Fibroblast of the aortic adventitia (primary cell): ENCODE measurements at places on chromosomes 5 and 9. TPM values are rescaled to one million over a fixed set of nuclear protein-coding genes. Genes with fewer than 3 reads are reported as not detected.

DNA sequence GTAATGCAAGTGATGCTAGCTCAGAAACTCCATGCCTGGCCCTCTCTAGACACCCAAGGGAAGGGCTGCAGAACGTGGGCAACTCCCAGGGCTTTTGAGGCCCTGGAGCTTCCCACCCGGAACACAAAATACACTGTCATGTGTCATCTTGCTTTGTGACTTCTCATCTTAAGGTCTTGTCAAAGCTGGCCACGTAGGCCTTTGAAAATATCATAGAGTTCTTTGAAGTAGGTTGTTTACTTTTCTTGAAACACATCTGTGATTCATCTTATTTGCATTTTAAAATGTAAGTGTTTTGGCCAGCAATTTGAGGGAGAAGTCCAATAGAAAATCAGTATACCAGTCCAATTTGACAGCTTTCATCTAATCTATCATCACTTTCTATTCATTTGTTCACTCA, 40.2 kb upstream of the PALM2AKAP2 start:
- no peak for DNase-seq

SLC36A3 gene
- not detected in 2 replicates for total RNA-seq

IL5 gene
- not detected in 2 replicates for total RNA-seq

DNA sequence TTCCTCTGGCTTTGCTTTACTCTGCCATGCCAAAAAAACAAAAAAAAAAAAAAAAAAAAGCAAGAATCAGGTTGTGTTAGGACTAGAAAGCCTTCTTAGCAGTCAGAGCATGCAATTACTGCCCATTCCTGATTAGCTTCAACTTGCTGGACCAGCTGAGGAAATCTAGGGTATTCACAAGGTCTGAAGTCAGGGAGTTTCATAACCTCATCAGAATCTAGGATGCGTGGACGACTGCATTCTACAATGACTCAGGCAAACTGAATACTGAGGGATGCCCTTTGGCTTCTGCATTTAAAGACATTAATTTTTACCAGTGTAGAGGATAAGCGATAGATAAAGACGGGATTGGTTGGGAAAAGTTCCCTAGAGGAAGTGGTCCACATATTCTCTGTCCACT, 39.2 kb upstream of the SHOC1 start:
- DNase-seq = peak; percentile 57

DNA sequence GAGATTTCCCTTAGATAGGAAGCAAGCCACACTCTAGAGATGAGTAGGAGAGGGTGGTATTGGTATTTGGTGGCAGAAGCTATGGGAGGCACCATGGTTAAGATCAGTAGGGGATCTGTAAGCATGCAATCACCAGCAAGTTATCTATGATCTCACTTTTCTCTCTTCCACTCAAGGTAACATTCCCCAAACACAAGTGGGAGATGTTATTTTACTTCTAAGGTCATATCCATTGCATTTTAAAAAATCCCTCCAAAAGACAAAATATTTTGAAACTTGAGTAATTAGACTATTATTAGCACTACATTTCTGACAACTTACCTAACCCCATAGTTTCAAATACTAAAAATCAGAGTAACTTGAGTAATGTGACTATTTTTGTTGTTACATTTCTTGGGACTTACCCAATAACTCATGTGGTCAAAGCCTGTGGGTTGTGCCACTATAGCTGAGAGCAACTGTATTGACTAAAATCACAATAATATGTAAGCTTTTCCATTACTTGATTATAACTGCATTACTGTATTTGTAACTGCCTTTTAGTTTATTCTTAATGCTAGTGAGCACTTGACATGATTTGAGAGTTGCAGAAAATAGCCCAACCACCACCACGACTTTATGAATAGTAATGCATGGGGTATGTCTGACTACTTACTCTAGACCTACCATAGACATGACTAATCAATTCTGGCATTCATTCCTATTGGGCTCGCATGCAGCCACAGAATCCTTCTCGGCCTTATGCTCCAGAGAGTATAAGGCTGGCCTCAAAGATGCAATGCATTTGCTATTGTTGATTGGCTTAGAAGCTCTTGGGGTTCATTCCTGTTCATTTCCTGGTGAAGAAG, 264.7 kb downstream of the TRIM32 start:
- peak; percentile 69 for DNase-seq

AQP7 gene
- 0.09 TPM in 1 of 2 replicates, not detected in the other for total RNA-seq

- peak; percentile 12 for DNase-seq
These were observed 928 bp downstream of the HACD4 start for GRCh38 chr9:21030389-21031035.

LCP2 gene
- total RNA-seq = not detected in 2 replicates

ZNF618 gene
- total RNA-seq = 5.8 and 13.6 TPM in 2 replicates

- no peak for DNase-seq
These were observed 279.9 kb upstream of the CD180 start for GRCh38 chr5:67476531-67476930.

DNA sequence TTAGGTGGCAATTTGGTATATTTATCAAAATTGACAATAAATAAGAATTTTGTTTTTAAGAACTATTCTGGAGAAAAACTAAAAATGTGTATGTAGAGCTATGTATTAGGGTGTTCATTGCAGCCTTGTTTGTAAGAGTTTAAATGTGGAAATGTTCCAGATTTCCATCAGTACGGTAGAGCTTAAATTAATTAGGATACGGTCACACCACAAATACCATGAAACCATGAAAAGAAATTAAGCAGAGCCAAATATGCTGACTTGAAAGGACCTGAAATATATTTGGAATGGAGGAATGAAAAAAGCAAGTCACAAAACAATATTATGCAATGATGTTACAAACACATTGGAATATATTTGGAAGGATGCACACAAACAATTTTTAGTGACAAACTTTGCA, 64.6 kb downstream of the ACTBL2 start:
- no peak for DNase-seq

IQGAP2 gene
- 1.2 and 2.5 TPM in 2 replicates for total RNA-seq

DNA sequence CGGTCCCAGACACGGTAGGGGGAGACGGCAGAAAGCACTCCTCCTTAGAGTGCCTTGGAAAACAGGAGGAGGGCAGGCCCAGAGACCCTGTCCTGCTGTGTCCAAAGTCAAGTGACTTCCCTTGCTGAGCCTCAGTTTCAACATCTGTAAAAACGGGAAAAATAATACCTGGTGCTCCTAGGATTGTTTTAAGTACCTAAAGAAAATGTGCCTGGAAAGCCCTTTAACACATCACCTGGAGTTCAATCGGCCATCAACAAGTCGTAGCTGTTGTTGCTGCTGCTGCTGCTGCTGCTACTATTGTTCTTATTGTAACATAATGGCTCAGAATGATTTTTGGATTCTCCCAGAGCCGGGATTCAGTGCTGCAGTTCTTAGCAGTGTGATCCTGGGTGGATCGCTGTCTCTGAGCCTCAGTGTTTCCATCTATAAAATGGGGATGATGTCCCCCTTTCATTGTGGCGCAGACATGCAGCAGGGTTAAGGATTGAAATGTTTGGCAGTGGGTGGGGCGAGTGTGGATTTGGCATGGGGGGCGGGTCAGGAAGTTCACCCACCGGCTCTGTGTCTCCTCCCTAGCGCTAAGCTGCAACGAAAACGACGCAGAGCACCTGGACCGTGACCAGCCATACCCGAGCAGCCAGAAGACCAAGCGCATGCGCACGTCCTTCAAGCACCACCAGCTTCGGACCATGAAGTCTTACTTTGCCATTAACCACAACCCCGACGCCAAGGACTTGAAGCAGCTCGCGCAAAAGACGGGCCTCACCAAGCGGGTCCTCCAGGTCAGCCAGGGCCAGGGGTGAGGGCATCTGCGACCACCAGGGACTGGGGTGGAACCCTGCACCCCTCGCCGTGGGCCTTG, 9.2 kb downstream of the LHX2 start:
- no peak for DNase-seq

DNA sequence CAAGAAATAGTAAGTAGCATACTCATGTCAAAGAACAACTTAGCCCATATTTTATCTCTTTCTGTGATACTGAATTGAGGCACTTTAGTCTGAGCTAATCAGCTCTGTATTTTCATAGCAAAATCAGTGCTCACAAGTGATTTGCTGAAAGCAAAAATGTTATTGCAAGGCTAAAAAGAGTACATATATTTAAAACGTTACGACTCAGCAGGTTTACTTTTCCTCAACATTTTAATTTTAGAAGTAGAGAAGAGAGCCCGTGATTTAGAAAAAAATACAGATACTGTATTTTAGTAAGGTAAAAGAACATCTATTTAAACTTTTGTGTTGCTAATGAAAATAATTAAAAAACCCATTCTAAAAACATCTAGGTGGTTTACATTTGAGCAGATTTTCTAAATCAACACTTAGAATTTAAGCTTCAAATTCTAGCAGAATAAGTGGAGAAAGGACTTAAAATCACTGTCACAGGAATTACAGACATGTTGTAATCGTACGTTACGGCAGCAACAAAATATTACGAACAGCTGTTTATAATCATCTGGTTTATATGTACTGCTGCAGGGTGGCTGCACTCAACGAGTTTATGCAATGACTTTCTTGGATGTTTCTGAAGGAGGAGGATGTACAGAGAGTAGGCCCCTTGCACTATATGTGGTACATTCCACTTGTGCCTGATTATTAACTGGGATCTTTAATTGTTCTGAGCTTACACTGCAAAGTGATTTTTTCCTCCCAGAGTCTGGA, 20.1 kb downstream of the SREK1 start:
- no peak for DNase-seq

NPR3 gene
- total RNA-seq = 2.8 and 23.7 TPM in 2 replicates

FNBP1 gene
- total RNA-seq = 44.4 and 57.9 TPM in 2 replicates

GRCh38 chr5:116361171-116361967, 213.3 kb downstream of the SEMA6A start:
- DNase-seq = no peak

DNA sequence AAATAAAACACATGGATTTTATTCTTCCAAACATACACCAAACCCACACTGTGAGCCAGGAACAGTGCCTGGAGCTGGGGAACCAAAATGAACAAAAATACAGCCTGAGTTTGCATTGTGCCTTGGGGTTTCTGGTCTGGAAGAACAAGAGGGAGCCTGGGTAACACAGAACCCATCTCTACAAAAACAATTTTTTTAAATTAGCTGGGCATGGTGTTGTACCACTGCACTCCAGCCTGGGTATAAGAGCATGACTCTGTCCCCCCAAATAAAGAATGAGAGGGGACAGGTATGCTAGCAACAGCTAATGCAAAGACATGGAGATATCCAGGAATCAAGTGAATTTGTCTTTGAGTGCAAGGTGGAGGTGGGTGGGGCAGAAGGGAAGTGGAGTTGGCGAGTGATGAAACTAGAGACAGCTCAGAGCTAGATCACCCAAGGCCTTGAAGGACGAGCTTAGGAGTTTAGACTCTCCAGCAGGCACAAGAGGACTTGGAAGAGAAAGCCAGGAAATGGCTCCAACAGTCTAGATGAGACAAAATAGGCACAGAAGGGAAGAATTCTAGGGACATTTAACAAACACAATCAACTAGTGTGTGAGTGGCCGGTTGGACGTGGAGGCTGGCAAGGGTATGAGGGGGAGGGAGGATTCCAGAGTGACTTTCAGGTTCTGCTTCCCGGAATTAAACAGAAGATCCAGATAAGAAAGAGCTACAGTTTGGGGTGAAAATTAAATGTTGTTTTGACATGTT, 47.4 kb downstream of the FNBP1 start:
- DNase-seq = peak; percentile 63

DNA sequence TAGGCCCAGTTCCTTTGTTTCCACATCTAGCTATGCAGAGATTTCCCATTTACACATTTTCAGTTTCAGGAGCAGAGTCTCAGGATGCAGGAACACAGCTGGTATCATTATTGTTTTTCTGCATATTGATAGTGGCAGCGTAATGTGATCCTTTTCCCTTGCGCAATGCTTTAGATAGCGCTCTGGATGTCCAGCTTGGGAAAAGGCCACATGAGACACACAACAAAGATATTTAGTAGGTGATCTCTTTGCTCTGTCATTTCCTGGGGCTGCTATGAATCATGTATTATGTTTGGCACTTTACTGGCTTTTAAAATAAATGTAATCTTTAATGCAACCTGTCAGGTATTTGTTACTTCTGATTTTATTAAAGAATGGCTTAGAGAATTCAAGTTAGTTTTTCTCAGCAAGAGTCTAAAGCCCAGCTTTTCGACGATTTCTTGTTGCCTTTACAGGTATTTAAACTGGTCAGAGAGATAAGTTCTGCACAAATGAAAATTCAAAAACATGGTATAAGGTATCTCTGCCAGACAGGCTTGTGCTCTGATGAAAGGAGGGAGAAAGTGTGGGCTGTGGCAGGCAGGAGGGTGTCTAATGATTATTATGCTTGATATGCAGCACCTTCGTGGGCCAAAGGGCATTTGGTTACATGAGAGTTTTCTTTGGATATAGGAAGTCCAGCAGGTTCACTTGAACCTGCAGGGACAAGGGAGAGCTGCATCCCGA, 42.2 kb downstream of the PTTG1 start:
- peak; percentile 88 for DNase-seq

DNA sequence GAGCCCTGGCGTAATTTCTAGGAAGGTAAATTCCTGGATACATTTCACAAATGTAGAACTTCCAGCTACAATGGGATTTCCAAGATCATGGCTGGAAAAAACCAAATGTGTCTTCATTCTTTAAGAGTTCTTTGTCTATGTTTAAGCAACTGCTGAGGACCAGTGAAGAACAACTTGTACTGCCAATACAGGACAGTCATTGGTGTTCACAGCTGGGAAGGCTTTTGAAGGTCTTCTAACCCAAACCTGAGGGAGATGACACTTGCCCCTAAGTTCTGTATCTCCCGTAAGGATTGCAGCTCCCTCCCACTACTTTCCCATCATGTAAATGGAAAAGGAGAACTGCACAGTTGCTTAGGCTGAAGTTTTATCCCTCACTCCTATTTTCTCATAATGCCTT, 28.4 kb downstream of the TMEM167A start:
- no peak for DNase-seq

DNA sequence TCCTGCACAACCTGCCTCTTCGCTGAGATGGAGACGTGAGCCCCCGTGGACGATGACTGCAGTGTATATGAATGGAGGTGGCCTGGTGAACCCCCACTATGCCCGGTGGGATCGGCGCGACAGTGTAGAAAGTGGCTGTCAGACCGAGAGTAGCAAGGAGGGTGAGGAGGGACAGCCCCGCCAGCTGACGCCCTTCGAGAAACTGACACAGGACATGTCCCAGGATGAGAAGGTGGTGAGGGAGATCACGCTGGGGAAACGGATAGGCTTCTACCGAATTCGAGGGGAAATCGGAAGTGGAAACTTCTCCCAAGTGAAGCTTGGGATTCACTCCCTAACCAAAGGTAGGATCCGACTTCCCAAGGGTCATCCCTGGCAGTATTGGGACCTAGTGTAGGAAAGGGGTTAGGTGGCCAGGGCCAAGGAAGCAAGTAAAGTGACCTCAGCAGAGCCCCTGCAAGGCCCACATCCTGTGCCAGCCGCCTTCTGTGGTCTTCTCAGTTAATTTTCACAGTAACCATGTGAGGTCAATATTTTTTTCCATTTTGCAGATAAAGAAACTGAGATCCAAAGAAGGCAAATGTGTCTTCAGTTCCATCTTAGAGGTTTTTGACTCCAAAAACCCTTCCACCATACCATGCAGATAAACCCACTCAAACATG, 53.8 kb downstream of the NIM1K start:
- no peak for DNase-seq
